AG09319 (cell line): ENCODE measurements at places on chromosomes 6 and 20.

DNA sequence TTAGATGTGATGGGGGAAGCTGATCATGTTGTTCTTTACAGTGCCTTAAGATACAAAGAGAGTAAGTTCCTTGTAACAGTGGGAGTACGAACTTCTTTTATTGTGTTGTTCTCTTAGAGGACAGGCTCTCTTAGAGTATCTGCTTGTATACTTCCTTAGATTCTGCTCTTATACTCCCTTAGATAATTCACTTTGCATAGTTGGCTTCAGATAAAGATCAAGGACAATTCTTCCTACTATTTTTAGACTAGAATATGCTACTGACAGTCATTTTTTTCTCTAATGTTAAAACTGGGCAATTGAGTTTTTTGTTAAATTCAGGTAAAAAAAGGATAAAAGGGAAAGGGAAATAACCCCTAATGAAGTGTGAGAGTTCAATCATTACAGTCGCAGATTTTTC is 138.7 kb downstream of the MYB start:
- DNase-seq: no peak

GRCh38 chr6:51585264-51585663 is 502.1 kb downstream of the PKHD1 start:
- no peak for DNase-seq

DNA sequence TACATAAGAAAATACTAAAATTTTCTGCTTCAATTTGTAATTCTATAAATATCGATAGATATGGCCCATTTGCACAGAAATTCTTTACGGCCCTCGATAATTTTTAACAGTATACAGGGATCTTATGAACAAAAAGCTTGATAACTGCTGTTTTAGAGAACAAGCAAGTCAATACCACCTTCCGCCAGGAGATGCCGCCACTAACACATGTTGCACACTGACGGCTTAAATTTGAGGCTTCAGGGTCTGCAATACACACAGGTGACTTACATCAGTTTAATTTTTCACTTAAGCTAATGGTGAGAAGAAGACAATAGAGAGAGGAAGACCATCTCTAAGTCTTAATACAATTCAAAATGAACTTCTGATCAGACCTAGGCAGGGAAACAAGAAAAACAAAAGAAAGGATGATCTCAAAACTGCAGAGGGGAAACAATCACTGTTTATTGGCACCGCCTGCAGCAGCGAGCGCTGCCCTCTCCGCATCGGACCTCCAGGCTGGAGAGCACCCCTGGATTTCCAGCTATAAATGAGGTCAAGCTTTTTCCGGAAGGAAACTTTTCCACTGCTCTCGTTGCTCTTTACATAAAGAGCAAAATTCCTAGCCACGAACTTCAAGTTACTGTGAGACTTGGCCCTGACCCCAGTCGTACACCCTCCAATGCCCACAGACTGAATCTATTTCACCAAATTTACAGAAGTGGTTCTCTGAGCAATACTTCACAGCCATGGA is 53.9 kb downstream of the OTOR start:
- peak; percentile 11 for DNase-seq

GRCh38 chr6:18380158-18380836 is 6.9 kb upstream of the RNF144B start:
- DNase-seq: no peak
